ENCODE measurements at places on chromosomes 7 and 10.
A peak's percentile ranks its signal among the peaks of the same experiment; 100 is the strongest.

GRCh38 chr7:55571511-55572377 is 558 bp downstream of the VOPP1 start:
- peak; percentile 66 for DNase-seq

- DNase-seq, result no peak
These were observed 19.2 kb upstream of the SEC61G start for GRCh38 chr7:54778166-54778565.

DNA sequence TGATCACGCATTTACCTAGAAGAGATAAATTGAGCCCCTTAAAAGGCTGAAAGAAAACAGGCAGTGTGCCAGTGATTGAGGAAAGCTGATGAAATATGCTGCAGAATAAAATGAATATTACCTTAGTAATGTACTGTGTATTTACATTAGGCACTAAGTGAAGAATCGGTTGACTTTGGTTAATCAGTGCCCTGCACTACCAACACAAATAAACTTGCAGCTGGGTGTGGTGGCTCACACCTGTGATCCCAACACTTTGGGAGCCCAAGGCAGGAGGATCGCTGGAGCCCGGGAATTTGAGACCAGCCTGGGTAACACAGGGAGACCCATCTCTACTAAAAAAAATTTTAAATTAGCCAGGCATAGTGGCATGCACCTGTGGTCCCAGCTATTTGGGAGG is 148.3 kb upstream of the TCF7L2 start:
- DNase-seq, result no peak

DNA sequence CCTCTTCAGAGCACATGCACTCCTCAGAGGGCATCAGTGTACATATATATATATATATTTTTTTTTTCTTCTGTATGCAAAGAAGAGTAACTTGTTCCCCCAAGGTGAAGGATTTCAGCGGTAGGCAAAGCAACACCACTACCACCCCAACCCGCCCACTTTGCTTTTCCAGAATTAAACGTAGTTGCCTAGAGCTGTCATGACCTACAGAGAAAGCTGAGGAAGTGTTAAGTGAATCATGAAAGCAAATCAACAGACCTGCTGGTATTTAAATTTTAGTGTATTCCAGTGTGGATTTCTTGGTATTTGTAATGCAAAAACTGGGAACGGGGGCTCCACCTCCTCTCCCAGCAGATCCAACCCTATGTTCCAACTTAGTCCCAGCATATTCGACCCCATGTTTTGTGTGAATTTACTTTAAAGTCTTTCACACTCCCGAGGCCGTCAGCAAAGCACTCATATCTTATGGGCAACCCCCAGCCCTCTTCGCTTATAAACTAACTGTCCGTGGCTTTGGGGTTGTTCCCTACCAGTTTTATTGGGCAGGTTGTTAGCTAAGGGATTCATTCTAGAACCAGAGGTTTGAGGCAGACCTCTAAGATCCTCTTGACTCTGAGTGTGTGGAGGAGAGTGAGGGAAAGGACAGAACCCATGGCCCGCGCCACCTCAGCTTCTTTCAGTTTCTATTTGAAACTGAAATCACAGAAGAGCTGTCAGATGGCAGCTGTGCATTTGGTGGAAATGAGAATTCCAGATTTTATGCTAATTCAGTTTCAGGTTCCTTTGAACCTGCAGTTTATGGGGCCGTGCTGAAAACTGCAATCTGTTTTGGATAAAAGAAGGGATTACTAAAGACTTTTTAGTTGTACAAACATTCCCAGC is 450.2 kb upstream of the GALNT17 start:
- DNase-seq, result peak; percentile 41

DNA sequence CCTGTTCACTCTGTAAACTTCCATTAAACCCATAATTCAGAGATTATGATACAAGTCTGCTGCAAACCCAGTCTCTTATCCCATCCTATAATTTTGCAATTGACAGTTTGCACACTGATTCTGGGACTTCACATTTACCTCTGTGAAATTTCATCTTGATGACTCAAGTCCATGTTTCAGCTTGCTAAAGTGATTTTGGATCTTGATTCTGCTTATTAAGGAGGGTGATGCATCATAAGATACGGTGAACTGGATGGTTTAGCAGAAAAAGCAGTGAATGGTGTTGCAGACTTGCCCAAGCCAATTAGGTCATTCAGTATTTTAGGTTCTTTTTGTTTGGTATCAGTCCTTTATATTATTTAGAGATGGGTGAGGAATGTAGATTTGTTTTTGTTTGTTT is 125.5 kb upstream of the PODXL start:
- no peak for DNase-seq

- DNase-seq, result no peak
These were observed 139.2 kb downstream of the DYNC2I1 start for GRCh38 chr7:158995514-158995913.

GRCh38 chr7:154953006-154953684 is 49.8 kb downstream of the PAXIP1 start:
- DNase-seq, result peak; percentile 65

DNA sequence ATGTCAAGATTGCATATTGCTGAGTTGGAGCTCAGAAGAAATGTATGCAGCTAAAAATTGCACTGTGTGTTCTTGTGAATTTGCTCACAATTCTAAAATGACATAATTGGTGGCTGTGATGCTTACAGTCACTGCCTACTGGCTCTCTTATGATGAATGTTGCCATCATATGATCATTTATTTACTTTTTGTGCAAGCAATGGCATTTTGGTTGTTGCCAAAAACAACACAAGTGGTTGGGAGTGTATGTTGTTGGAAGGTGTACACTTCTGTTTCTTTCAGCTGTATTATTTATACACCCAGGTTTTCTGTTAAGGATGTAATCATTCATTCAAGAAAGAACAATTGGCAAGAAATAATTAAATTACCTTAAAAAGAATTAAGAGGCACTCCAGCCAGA is 28.9 kb downstream of the PON1 start:
- DNase-seq, result no peak

GRCh38 chr7:26188206-26188956 is 12.2 kb downstream of the HNRNPA2B1 start:
- no peak for DNase-seq

DNA sequence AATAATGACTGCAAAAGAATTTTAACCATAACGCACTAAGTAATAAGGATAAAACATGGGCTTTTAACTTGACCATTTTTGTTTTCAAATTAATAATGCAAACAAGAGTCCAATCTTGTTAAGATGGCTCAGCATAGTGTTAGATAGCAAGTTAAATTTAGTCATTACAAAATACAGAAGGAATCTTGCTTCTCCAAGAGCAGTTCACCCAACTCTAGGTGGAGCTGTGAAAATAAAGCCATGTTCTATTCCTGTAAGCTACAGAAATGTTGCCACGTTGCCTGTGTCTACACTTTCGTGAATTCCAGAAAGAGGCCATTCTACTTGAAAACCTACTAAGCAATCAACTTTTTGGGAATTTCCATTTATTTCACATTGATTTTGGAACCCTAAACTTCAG is 191.9 kb downstream of the SFMBT2 start:
- DNase-seq, result no peak

DNA sequence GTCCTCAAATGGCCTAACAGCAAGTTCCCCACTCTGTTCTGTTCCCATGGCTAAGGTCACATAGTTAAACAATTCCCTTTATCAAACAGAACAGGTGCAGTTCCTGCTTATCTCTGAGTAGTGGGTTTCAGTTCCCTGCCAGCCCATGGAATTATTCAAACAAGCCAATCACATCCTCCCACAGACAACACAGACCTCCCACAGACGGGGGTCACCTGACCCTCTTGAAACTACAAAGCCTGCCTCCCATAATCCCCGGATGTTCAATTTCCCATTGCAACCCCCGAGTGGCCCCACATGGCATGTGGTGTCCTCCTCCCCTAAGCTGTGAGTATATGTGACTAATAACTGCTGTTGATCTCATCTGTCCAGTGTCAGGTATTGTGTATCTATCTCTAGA is 64.1 kb downstream of the TMEM168 start:
- DNase-seq, result no peak

- no peak for DNase-seq
These were observed 22.5 kb upstream of the HPS1 start for GRCh38 chr10:98469001-98469931.

- no peak for DNase-seq
These were observed at the start of gene MMRN2 for GRCh38 chr10:86957471-86958115. Gene MMRN2, minus strand, starts transcription at chr10:86957615. Its CDS starts 74 bp downstream, at chr10:86957541.

GRCh38 chr7:7254908-7255307 is 72.6 kb downstream of the C1GALT1 start:
- DNase-seq, result no peak

DNA sequence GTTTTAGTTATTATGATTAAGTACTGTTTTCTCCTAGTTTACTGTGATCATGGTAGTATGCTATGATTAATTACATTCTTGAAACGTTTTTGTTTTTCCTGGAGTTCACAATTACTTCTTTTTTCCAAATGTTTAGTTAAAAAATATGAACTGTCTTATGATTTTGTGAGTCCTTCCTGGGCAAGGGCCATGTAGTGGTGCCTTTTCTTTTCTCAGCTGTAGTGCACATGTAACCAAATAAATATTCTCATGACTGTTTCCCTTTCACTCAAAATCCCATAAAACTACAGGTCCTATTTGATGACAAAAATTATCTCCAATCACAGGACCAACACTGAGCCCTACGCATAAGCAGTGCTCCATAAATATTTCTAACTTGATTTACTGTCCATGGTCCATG is 118.9 kb upstream of the EGR2 start:
- no peak for DNase-seq

GRCh38 chr10:126892226-126893175 is 12.7 kb upstream of the DOCK1 start:
- no peak for DNase-seq

GRCh38 chr10:132254841-132255240 is 52.9 kb downstream of the STK32C start:
- no peak for DNase-seq

- no peak for DNase-seq
These were observed 213.3 kb downstream of the MDFIC start for GRCh38 chr7:115135146-115135545.

DNA sequence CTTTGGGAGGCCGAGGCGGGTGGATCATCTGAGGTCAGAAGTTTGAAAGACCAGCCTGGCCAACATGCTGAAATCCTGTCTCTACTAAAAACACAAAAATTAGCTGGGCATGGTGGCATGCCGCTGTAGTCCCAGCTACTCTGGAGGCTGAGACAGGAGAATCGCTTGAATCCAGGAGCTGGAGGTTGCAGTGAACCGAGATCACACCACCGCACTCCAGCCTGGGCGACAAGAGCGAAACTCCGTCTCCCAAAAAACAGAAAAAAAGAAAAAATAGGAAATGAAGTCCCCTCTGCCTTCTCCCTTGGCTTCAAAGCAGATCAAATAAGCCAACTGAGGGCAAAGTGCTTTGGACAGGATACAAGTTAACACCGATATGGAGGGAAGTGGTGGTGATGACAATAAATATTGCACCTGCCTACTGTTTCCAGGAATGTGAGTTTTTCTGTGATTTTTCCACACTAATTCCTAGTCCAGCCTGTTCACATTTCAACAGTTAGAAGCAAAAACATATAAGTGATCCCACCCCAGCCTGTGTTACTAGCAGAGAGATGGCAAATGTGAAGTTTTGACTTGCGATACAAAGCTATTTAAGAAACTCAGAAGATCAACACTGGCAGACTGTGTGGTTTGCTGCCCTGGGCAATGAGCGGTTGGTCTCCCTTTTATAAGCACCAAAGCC is 291.2 kb upstream of the AOAH start:
- no peak for DNase-seq

GRCh38 chr10:23294638-23295247 is 49.9 kb downstream of the C10orf67 start:
- no peak for DNase-seq

DNA sequence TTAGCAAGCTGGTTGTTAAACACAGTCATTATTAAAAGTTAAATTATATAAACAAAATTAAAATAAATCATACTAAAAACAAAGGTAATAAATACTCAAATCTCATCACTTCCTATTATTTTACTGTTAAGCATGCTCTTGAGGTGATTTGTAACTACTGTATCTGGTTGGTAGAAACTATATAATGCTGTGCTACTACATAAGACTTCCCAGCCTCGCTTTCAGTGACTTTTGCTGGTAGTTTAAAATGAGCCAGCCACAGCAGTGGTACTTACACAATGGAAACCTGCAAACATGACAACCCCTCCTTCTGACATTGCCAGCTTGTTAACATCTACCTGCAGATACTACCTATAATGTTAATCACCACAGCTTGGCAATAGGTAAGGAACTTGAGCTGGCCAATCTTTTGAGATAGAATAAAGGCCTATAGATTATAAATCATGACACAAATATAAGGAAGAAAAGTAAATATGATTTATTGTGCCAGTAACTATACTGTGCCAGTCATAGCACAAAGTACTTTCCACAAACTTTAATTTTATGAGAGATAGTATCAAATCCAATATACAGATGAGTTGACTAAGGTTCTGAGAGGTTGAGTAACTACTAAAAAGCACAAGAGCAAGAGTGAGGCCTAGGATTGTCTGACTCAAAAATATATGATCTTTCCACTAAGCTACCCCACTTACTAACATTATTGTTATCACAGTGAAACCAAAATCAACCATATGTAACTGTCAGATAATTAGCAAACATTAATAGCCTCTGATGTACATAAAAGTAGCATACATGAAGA is 181.1 kb upstream of the ASAH2 start:
- no peak for DNase-seq

DNA sequence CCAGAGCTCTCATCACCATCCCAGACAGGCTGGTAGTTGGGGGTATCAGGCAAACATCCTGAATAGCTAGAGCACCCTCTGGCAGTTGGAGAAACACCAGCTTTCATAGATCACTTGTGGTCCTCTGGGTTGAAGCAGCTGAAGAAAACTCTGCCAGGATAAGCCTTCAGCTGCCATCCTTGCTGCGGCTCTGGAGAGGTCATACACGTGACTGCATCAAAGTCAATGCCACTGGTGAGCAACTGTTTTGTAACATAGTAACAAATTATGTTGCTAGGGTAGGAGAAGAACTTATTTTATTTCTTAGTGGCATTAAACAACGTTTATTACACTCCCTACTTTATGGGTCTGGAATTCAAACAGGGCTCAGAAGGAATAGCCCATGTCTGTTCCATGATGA is 19.2 kb upstream of the PANK1 start:
- DNase-seq, result no peak

- no peak for DNase-seq
These were observed 76.4 kb downstream of the RUNDC3B start for GRCh38 chr7:87704590-87704989.

All from activated CD4-positive, alpha-beta T cell treated with anti-CD3 and anti-CD28 coated beads, Interleukin-2, amount 10 ng/mL, durations not matched to agents 7 days and 5 days (primary cell).